Activated CD4-positive, CD25-positive, alpha-beta regulatory T cell treated with anti-CD3 and anti-CD28 coated beads, Interleukin-2, amount 50 U/mL, for 72 hours (primary cell): ENCODE measurements at places on chromosomes 6 and 20.

DNA sequence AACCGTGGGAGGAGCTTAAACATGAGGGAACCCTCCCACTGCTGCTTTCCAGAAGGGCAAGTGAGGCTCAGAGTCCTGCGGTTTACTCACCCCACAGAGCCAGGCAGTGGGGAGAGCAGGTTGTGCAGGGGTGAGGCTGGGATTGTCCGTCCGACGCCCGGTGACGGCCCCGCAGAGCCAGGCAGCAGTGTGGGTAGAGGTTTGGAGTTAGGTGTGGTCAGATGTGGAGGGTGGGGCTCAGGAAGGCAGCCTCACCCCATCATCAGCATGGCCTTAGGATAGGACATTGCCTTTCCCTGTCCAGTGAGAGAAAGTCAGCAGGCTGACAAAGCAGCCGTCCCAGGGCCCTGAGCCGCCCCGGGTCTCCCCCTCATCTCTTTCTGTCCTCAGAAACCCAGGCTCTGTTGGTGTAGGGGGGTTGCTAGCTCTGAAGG, 234.6 kb downstream of the DLL1 start:
- DNase-seq: no peak

- no peak for DNase-seq
Observed at GRCh38 chr6:33620158-33620855, 815 bp upstream of the ITPR3 start.

DNA sequence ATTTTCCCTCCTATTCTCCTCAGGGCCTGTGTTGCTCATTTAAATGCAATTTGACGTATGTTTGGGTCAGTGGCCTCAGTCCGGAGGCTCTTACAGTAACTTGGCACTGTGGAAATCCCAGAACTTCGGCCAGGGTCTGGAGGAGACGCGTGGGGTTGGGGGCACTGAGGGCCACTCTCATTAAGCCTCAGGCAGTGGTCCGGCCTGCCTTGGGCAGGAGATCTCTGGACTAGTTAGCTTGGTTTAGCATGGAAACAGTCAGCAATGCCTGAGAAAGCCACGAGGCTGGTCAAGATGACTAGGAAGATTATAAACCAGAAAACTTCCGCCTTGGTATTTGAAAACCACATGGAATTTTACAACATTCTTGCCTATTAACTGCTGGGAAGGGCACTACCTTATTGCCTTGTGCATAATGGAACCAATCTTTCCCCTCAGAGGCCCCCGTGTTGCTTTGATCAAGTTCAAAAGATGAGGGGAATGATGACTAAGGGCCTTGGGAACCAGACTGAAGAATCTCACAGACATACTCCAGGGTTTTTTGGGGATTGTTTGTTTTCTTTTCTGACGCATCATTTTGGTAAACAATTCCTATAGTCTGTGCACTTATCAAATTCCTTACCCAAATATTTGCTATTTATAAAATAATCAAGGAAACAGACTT, 206.0 kb upstream of the PREP start:
- DNase-seq: no peak

GRCh38 chr6:28311139-28311823, 24.7 kb downstream of the ZSCAN31 start:
- DNase-seq: no peak

DNA sequence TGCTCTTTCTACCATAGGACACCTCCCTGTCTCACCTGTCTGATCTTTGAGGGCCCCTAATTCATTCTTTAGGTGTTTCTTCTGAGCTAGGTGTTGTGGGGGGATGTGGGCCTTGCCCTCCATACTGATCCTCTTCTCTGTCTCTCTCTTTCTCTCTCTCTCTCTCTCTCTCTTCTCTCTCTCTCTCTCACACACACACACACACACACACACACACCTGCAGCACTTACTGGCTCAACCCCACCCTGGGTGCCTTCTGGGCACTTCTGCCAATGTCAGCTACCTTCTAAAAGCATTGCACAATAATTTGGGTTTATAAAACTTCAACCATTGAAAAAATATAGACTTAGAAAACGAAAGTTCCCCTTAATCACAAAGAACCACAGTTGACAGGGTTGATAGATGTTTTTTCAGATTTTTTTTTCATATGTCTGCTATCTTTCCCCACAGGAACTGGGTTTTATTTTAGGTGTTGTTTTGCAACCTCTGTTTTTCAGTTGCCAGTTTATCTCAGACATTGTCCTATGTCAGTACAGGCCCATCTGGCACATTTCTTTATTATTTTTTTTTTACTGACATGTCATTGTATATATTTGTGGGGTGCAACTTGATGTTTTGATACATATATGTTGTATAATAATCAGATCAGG, 28.1 kb downstream of the PKIG start:
- no peak for DNase-seq

DNA sequence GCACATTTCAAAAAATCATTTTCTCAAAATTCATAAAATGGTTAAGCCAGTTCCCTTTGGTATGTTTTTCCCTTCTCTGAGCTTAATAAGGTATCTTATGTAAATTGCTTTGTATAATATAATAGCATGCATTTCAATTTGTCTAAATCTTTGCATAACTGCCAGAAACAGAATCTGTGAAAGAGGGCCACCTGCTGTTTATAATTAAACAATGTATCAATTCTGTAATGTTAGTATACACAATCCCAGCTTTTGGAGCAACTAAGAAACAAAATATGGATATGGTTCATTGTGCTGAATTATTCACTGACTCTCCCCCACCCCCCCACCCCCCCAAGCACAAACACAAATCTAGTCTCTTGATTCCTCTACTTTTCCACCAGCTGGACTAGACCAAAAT, 54.8 kb downstream of the GPX5 start:
- DNase-seq: no peak

- DNase-seq: no peak
Observed at GRCh38 chr20:51628533-51629398, 86.2 kb upstream of the NFATC2 start.

DNA sequence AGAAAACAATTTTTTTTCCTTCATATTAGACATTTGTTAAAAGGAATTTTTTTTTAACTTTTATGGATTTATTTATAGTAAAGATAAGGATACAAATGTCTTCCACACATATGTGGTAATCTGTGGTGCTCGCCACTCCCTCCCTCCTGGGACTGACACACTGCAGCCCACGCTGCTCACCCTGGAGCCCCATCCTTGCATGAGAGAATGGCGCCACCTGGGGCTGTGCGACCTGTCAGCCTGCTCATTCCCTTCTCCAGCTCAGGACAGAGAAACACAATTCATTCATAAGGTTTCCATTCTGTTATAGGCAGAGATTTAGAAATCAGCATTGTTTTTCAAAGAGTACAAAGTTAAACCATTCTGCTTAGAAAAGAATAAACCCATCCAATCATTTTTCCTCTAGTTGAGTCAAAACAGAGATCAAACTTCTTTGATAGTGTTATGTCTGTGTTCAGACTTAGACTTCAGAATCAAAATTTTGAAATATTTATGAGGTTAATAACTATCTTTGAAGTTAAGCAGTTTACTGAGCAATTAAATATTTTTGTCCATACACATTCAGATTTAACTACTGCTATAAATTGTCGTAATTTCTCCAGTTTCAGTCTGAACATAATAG, 42.8 kb upstream of the DYNLRB1 start:
- DNase-seq: no peak

GRCh38 chr6:130593200-130593599, 227.4 kb downstream of the TMEM200A start:
- DNase-seq: no peak

- no peak for DNase-seq
Observed at GRCh38 chr6:91462241-91462640, 875.4 kb upstream of the MAP3K7 start.

DNA sequence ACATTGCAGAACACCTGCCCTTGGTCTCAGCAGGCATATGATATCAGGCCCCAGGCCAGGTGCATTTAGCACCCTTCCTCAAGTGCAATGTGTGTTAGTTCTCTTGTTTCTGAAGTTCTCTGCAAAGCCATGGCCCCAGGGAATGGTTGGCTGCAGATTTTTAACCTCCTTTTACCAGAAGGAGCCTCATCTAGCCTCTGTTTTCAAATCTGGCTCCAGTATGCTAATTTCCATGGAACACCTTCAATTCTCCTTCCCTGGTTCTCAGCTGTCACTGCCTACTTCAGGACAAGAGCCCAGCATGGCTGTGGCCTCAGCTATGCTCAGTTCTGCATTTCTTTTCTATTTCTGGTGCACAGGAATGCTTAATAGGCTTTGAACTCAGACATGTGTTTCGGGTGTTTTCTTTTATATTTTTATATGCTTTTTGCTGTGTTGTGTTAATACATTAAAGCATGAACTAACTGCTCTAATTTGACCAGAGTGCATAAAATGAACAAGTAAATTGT, 51.6 kb upstream of the OGFRL1 start:
- DNase-seq: no peak

DNA sequence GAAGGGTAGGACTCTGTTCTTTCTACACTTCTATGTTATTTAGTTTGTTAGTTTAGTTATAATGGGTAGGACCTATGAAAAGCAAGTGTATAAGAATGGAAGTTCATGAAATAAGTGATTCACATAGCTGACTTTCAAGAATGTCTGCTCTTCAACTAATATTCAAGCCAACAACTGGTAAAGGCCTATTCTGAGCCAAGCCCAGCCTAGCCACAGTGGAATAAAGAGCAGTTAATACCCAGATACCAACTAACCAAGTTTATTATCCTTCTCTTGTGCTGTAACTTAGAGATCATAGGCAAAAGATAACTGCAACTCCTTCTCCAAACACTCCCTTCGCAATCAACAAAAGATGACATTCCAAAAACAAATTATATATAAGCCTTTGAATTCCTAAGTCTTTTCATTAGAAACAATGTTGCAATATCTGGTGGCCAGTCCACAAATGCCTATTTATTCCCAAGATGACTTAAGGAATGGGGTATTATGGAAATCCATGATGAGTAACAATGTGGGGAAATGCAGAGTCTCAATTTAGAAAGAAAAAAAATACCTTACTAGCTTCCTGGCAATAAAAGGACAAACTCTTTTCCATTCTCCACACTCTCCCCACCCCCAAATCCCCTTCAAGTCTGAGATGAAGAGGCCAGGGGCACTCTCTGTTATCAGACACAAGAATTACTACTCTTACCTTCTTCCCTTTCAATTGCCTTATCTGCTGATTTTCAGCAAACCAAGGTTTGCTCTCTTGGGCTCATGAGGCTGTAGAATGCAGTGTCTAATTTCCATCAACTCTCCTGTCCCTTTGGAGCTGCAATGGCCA, 27.4 kb downstream of the BTBD9 start:
- DNase-seq: no peak

GRCh38 chr6:169312658-169313346, 59.2 kb upstream of the THBS2 start:
- DNase-seq: no peak

DNA sequence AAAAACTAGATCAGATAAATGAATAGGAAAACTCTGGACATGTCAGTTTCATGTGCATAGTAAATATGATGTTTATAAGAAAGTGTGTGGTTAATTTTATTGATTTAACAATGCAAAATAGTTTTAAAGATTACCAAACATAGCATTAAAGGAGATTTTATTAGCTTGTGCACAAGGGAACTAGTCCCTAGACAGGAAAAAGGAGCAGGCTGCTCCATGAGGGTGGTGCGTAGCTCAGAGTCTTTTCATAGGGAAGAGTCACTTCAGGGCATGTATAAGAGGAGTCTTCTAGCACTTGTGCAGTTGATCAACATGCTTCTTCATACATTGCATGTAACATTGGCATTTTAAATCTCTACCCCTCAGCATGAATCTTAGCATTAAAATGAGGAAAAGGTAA, 835.8 kb downstream of the GRIK2 start:
- no peak for DNase-seq

GRCh38 chr6:23754197-23754596, 371.8 kb upstream of the NRSN1 start:
- no peak for DNase-seq

GRCh38 chr20:10336959-10337729, 96.9 kb downstream of the MKKS start:
- no peak for DNase-seq

- DNase-seq: no peak
Observed at GRCh38 chr6:64990652-64991304, 716.2 kb downstream of the EYS start.

DNA sequence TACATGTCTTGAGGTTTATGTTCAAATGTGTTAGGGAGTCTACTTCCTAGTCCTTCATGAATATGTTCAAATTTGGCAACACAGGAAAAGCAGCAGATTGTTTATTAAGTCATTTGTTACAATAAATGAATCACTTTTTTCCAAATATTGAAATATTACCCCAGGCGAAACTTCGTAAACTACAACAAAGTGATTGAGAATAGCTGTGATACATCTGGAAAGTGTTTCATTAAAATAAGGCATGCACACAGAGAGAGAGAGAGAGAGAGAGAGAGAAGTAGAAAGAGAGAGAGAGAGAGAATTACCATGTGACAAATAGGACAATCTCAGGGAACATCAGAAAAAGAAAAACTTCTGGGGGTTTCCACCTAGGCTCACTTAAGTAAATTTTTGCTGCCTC, 363.1 kb upstream of the PTCHD4 start:
- DNase-seq: no peak

- no peak for DNase-seq
Observed at GRCh38 chr6:63023726-63024125, 187.5 kb upstream of the FKBP1C start.

- DNase-seq: no peak
Observed at GRCh38 chr6:84798257-84798656, 33.9 kb upstream of the TBX18 start.

DNA sequence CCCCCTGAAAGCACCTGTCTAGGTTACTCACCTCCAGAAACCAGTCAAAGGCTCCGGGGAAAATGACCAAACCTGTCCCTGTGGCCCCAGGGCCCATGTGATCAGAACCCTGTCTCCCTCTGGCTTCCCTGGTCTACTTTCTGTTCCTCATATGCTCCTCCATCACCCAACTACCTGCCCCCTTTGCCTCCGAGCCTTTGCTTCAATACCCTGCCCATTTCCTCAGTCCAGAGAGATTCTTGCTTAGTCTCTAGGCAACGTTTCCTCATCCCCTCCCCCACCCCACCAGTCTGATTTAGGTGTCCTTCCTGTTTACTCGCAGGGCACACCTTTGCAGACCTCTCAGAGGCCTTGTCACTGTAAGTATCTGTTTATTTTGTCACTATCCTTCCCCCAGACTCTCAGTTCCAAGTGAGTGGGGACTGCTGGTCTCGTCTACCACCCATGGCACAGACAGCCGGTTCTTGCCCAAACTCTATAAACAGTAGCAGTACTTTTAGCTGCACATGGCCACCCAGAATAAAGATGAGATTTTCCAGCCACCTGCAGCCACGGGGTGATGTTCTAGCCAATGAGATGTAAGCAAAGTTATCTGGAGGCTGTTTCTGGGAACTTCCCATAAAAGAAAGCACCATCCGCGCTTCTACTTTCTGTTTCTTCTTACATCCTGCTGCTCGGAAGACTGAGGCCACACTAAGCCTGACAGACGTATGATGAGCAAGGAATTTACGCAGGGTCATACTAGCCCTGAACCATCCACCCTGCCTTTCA, 13.3 kb downstream of the ELOVL5 start:
- DNase-seq: peak; percentile 49

GRCh38 chr6:21228876-21229460, 364.6 kb upstream of the SOX4 start:
- no peak for DNase-seq

DNA sequence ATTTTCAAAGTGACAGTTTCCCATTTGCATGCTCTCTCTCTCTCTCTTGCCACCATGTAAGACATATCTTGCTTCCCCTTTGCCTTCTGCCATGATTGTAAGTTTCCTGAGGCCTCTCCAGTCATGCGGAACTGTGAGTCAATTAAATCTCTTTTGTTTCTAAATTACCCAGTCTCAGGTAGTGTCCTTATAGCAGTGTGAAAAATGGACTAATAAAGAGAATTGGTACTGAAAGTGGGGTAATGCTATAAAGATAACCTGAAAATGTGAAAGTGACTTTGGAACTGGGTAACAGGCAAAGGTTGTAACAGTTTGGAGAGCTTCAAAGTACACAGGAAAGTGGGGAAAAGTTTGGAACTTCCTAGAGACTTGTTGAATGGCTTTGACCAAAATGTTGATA, 389.8 kb downstream of the GRIK2 start:
- DNase-seq: no peak
